ENCODE measurements at places on chromosomes 1 and 21.

DNA sequence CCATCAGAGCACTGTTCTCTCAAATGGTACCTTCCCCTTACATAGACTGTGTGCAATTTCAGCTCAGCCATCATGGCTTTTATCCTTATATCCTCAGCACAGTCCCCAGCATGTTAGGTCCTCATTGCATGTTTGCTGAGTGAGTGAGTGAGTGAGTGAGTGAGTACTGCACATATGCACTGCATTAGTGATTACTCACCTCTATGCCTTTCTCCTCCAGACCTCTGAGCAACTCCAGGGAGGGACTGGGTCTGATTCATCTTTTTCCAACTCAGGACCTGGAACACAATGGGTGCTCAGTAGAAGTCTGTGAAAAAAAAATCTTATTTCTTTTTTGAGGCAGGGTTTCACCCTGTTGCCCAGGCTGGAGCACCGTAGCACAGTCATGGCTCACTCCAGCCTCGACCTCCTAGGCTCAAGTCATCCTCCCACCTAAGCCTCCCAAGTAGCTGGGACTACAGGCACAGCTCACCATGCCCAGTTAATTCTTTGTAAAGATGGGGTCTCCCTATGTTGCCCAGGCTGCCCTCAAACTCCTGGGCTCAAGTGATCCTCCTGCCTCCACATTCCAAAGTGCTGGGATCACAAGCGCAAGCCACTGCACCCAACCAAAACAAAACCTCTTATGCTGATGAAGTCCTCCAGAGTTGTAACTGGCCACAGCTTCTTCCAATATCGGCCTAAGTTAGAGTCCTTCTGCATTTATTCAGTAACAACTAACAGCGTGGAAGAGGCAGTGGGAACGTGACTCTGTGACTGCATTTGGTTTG lies 23.7 kb downstream of the RNU5D-1 start:
- no peak for DNase-seq

GRCh38 chr1:157154291-157154690 lies 16.1 kb upstream of the ETV3 start:
- DNase-seq = no peak

DNA sequence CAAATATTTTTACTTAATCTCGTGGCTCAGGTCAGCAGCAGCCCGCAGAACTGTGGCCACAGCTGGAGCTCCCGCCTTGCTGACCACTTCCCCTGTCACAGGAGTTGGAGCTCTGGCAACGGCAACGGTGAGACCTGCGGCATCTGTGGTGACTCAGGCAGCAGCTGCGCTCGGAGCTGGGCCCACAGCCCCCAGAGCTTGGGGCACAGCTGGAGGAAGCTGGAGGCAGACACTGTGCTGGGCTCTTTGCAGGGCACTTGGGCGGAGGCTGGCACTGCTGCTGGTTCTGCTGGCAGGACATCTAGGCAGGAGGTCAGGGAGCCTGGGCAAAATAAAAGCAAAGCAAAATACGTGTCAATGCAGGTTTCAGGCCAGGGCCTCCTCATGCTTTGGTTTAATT lies at the start of gene LCE3A:
Gene LCE3A, minus strand, starts transcription at position 301 of the 400 bp plus-strand sequence. Its CDS starts 0 bp downstream, at position 301.
- no peak for DNase-seq

DNA sequence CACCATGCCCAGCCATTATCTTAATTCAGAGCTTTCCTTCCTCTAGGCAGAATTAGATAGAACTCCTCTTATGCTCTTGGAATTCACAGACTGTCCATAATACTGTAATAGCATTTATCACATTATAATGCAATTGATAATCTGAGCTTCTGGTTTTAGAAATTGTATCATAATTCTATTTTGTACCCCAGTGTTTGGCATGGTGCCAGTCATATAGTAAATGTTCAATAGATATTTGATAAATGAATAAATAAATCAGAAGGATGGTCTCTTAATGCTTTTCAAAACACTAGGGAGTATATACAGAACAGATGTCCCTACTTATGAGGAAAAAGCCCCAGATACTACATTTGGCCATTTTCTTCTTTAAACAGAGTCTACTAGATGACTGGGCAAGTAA lies 119.3 kb upstream of the BMP8A start:
- no peak for DNase-seq

GRCh38 chr1:169860750-169861149 lies 32.9 kb downstream of the SCYL3 start:
- no peak for DNase-seq

DNA sequence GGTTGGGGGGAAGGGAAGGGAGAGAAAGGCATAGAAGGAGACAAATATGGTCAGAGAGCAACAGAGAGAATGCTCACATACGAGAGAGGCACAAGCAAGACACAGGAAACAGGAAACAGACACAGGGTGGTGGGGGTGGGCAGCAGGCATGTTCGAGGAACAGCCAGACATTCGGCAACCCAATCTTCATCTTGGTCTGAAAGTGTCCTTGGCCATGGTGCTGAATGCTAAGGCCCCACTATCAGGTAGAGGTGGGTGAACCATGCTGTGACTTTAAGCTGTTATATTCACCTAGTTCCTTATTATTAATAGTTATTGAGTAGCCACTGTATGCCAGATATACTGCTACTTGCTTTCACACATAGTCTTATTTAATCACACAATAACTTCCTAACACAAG lies 109.2 kb downstream of the DDX20 start:
- no peak for DNase-seq

Measured in activated T-helper 1 cell treated with anti-CD3 and anti-CD28 coated beads, Interleukin-2, amount 50 U/mL, for 16 hours (primary cell).